ENCODE measurements at places on chromosomes 6 and 20. TPM values are rescaled to one million over a fixed set of nuclear protein-coding genes. Genes with fewer than 3 reads are reported as not detected.

The ARMC2 gene
- 0.72 TPM for total RNA-seq

The LAMP5 gene
- not detected for total RNA-seq

The SEMG1 gene
- total RNA-seq = not detected

The WFDC5 gene
- total RNA-seq = 2.4 TPM

The ID4 gene
- total RNA-seq = 1.2 TPM

The SMIM28 gene
- total RNA-seq = not detected

The C6orf62 gene
- 90.4 TPM for total RNA-seq

The SLC22A2 gene
- 3.9 TPM for total RNA-seq

The OOEP gene
- total RNA-seq = not detected

The MRPS10 gene
- 61.8 TPM for total RNA-seq

The CALHM4 gene
- total RNA-seq = not detected

The ANKRD60 gene
- not detected for total RNA-seq
